Thoracic aorta (tissue), 2 donors: ENCODE measurements at places on chromosomes 12 and 14. TPM values are rescaled to one million over a fixed set of nuclear protein-coding genes. Genes with fewer than 3 reads are reported as not detected.

Gene KANSL2
- 31.3 TPM for total RNA-seq

Gene CCDC197
- not detected for total RNA-seq

Gene CLEC2A
- not detected for total RNA-seq

Gene FZD10
- 0.68 TPM for total RNA-seq

Gene PHLDA1
- 35.3 TPM for total RNA-seq

Gene TCL1B
- total RNA-seq: not detected

Gene NKX2-1
- not detected for total RNA-seq

Gene STRAP
- total RNA-seq: 55.1 TPM

Gene CDK2
- total RNA-seq: 18.0 TPM

Gene HOXC6
- not detected for total RNA-seq

Gene CLEC2B
- total RNA-seq: 13.1 TPM

Gene CFAP251
- 3.4 TPM for total RNA-seq

Gene SETD1B
- 32.7 TPM for total RNA-seq

Gene KRT71
- total RNA-seq: not detected

Gene HOXC4
- 1.2 TPM for total RNA-seq

Gene RPS6KA5
- 1.4 TPM for total RNA-seq

Gene RDH12
- not detected for total RNA-seq

Gene CISTR
- not detected for total RNA-seq

Gene TAS2R42
- not detected for total RNA-seq

Gene ARG2
- 12.5 TPM for total RNA-seq

Gene NGB
- total RNA-seq: not detected

Gene KLHL33
- total RNA-seq: 0.14 TPM
